ENCODE measurements at places on chromosomes 12 and 14.
A peak's percentile ranks its signal among the peaks of the same experiment; 100 is the strongest.

DNA sequence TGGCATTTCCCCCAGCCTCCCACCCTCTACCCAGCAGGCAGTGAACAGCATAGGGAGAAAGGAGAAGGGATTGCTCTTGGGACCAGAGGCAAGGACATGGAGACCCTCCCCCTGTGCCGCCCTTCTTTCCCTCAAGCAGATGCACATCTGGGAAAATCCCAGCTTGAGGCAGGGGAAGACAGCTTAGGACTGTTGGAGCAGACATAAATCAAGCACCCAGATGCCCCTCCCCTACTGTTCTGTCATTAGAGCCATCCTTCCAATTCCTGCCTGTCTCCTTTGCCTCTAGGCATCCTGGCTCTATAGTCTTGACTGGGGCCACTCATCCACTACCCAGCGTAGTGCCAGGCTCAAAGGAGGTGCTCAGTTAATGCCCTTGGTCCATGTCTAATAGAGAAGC lies 7.5 kb upstream of the CISTR start:
- no peak for DNase-seq

DNA sequence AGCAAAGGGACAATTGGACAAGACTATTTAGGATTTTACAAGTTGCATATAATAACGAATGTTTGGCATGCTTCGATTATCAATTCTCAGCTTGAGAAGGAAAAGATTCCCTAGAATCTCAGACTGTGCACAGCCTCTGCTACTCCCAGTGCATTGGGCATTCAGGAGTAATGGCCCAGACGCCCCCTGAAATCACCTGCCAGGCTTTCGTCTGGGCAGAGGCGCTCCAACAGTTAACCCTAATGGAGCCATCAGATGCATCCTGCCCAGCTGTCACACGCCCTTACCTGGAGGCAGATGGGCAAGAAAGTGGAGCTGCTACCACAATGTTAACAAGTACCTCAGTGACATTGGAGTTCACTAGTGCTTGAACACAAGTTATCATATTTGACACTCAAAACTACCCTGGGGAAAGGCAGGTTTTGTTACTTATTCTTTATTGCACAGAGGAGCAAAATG lies 927 bp upstream of the LRP6 start:
- no peak for DNase-seq

- DNase-seq: no peak
Observed at GRCh38 chr12:9346866-9347327, 138.7 kb upstream of the PZP start.

GRCh38 chr14:58428118-58428683 lies 682 bp downstream of the KIAA0586 start:
- peak; percentile 62 for DNase-seq

- DNase-seq: peak; percentile 16
Observed at GRCh38 chr12:114762490-114763110, 78.6 kb upstream of the TBX3 start.

- DNase-seq: no peak
Observed at GRCh38 chr12:43912859-43913258, 77.0 kb downstream of the TMEM117 start.

DNA sequence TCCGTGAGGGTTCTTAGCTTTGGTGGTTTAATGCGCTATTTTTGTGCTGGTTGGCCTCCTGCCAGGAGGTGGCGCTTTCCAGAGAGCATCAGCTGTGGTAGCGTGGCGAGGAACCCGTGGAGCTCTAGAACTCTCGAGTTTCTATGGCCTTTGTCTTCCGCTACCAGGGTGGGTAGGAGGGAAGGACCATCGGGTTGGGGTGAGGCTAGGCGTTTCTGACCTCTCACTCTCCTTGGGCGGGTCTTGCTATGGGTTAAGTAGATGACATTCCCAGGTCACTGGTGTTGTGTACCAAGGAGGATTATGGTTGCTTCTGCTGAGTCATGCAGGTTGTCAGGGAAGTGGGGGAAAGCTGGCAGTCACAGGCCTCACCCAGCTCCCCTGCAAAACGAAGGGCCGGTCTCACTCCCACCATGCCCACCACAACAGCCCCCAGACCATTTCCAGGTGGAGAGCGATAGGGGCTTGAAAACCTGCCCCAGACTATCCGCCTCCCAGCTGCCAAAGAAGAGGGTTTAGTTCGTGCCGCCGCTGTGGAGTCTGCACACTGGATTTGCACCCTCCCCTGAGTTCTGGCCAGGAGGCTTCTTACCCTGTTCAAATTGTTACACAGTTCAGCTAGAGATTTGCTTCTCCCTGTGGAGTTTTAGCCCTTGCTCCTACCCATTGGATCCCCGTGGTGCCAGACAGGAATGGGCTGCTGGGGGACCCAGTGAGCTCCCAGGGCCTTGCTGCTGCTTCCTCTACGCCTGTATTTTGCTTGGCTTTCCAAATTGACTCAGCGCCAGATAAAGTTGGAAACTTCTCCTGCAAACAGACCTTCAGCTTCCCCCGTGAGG lies 21.9 kb downstream of the RNFT2 start:
- DNase-seq: no peak

GRCh38 chr14:86799244-86799647 lies 1193.7 kb downstream of the GALC start:
- DNase-seq: peak; percentile 96

DNA sequence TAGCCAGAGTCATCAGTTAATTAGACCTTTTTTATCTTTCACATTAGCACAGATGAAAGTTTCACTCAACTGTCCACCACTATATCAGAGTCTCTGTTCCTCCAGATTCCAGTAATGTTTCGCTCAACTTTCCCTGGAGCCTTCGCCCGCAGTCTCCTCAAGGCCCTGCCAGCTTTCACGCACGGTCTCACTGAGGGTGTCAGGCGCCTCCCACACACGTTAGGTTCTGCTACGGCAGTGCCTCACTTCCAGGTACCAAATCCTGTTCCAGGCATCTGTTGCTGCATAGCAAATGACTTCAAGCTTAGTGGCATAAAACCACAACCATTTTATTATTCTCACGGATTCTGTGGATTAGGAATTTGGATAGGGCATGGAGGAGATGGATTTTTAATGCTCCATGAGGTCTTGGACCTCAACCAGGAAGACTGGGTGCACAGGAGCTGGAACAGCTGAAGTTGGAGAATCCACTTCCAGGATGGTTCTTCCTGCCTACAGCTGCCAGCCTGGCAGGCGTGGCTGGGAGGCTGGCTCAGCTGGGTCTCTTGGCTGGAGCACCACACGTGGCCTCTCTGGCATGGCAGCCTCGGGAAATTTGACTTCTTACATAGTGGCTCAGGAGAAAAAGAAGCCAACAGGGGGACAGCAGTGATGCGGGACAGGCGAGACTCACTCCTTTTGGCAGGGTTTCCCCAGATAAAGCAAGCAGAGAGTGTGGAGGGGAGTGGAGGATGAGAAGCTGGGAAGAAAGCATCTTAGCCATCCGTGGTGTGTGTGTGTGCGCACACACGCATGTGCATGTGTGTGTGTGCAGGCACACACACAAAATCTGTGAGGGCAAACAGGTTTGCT lies 21.3 kb upstream of the BCDIN3D start:
- DNase-seq: no peak

GRCh38 chr14:75476274-75476995 lies 45.8 kb upstream of the BATF start:
- DNase-seq: no peak

DNA sequence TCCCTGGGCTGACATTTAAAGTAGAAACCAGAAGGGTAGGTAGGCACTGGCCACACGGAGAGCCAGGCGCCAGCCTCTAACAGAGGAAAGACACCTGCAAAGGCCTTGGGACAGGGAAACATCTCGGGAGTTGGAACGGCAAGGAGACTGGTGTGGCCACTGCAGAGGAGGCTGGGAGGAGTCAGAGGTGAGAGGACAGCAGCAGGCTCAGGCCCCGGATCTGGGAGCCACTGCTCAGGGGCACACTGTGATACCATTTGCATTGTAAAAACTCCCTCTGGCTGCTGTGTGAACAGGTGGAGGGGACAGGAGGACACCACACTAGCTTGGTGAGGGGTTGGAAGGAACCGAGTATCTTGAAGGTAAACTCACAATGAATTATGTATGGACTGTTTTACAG lies 2.7 kb downstream of the ANHX start:
- DNase-seq: no peak

DNA sequence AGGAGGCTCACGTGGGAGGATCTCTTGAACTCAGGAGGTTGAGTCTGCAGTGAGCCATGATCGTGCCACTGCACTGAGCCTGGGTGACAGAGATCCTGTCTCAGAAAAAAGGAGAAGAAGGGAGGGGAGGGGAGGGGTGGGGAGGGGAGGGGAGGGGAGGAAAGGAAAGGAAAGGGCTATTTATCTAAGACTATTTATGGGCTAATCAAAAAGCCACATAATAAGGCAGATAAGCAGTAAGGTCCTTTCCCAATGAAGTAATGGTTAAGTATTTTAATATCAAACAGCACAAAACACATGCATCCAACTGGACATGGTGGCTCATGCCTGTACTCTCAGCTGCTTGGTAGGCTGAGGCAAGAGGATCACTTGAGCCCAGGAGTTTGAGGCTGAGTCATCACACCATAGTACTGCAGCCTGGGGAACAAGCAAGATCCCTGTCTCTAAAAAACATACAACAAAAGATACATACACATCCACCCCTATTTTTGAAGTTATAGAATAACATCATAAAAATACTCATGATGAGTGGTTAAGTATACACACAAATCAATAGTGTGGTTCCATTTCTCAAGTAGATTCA lies 9.7 kb downstream of the PAWR start:
- DNase-seq: peak; percentile 78

DNA sequence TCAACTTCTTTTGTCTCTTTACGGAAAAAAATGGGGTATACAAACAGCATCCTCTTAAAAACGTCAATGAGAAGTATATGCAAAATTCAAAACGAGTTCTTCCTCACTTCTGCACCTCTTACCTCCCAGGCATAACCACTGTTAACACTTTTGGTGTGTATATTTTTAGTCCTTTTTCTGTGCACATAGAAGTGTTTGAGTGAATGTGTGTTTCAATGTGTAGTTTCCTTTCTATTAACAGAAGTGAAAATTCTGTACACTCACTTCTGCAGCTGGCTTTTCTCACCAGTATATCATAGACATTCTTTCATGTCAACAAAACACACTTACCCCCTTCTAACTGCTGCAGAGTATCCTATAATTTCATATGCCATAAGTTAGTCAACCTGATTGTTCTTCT lies 5.4 kb downstream of the UBR7 start:
- no peak for DNase-seq

DNA sequence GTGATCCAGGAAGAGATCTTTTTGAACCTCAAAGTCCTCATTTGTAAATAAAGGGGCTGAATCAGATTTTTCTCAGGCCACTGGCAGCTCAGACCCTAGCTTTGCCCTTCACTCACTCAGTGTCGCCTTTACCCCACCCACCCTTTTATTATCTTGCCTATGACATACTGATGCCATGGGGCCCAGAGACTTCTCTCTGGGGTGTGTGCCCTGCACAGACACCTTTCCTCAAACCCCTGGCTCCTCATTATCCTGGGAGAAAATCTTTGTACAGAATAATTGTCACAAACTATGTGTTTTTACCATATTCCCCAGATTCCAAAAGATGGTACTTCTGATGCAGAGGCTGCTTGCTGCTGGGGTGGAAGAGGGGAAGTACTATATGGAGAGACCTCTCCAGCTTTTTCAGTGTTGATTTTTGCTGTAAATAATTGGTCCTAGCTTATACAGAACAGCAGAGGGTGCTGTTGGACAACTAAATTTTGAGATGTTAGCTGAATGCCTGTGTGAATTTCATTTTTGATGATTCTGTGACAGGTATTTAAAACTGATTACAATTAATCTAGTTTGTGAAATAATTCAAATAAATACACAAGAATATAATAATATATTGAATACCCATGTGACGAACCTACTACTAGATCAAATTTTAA lies 53.9 kb upstream of the DCD start:
- peak; percentile 23 for DNase-seq

DNA sequence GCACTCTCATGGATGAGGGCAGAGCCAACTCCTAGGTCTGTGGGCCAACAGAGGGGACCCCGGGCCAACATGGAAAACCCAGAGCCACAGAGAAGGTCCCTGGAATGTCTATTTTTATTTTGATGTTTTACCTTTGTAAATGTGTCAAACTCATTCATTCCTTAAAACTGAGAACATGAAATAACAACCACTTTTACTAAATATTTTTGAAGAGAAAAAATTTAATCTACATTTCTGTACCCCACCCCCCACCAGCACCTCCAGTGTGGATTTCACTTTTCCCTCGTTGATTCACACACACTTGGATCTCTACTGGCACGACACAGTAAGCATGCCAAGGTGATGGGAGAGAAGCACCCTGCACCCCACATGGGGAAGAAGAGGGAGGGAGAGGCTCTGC lies 6.7 kb downstream of the KRT77 start:
- DNase-seq: no peak

DNA sequence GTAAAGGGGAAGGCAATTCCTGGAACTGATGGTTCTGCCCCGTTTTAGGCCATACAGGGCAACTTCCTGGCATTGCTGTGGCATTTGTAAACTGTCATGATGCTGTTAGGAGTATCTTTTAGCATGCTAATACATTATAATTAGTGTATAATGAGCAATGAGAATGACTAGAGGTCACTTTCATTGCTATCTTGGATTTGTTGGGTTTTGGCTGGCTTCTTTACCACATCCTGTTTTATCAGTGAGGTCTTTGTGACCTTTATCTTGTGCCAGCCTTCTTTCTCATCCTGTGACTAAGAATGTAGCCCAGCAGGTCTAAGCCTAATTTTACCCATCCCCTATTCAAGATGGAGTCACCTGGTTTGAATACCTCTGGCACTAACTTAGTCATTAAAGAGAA lies 51.2 kb downstream of the TESPA1 start:
- DNase-seq: peak; percentile 71

DNA sequence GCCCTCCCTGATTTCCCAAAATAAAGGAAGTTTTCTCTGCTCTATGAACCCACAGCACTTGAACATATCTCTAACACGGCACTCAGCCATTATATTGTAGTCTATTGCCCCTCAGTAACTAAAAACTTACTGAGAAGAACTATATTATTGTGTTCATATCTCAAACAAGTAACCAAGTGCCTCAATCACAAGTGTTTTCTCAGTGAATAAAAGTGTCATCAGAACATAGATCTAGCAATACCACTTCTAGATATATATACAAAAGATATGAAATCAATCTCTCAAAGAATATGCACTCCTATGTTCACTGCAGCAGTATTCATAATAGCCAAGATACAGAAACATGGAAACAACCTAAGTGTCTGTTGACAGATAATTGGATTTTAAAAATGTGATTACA lies 138.1 kb downstream of the NELL2 start:
- no peak for DNase-seq

GRCh38 chr12:113659416-113659815 lies 187.7 kb upstream of the LHX5 start:
- DNase-seq: no peak

- DNase-seq: no peak
Observed at GRCh38 chr14:63867933-63868921, 15.4 kb downstream of the SYNE2 start.

All from foreskin keratinocyte (primary cell).